ENCODE measurements at places on chromosomes 7 and 10.

DNA sequence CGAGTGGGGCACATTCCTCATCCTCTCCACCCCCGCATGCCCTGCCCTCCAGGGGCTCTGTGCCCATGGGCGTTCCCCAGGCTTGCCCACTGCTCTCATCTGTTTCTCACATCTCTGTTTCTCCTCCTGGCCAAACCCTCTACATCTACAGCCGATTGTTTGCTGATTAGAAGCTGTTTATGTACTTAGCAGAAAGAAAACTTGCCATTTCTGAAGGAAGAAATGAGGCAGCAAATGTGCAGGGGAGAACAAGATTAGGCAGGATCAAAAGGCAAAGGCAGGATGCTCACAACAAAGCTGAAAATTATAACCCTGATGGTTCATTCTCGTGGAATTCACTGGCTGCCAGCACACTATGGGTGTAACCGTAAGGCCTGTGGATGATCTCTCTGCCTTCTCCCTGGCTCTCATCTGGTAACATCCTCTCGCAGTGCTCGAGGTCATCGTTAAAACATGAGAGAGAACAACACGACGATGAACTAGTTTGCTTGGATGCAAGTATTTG lies 111.6 kb upstream of the KLF14 start:
- peak; percentile 66 for ATAC-seq

GRCh38 chr10:112227331-112227987 lies 43.9 kb upstream of the GPAM start:
- ATAC-seq, result no peak

DNA sequence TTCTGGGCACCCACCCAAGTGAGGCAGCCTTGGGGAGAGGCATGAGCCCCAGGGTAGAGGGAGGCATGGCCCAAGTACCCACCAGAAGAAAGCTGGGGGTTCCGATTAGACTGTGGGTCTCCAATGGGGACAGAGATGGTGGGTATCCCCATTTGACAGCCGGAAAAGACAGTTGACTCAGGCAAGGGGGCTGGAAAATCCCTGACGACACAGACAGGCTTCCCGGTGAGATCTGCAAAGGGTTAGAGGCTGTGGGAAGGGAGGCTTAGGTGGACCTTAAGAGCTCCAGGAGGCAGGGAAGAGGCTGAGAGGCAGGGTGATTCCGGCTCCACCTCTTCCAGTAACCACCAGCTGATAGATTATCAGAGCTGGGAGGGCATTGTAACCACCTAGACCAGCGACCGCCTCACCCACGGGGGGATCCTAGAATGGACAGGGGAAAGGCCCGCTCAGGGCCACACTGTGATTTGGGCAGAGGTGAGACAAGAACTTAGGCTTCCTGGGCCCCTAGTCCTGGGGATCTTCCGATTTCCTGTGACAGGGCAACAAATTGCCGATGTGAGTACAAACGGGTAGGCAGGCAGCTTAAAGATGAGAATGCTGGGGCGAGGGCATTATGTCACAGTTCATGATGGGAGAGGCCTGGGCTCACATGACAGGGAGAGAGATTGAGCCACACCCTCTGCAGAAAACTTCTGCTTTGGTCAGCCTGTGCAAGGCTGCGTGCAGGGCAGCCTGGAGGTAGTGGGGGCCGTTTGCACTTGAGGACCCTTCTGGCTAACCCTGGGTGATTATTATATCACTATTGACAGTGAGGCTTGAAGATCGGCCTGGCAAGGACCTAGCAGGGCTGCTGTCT lies 5.4 kb downstream of the TBATA start:
- ATAC-seq, result peak; percentile 67

DNA sequence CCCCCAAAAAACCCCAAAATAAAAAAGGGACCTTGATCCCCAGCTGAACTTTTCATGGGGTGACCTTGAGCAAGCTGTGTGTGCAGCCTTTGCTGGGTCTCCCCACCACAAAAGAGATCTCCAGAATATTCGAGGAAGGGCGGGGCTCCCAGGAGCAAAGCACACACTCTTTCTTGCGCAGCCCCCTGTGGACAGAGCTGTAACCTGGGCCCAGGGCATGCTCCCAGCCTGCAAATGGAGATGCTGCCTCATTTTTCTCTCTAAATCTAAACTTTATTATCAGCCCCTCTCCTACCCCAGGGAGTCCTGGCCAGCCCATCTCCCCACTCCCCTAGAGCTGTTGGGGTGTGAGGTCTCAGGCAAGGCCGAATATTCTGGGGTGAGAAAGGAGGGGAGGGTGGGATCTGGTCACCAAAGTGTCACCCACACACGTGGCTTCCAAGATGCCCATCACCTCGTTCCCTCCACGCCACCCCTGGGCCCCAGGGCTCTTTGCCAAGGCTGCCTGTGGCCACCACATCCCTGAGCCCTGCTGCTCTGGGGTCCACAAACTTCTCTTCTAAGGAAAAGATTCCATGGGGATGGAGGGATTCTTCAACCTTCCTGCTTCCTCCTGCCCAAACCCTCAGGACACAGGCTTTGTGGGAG lies 1.7 kb upstream of the CALML3 start:
- ATAC-seq, result no peak

GRCh38 chr10:508726-509125 lies 180.7 kb downstream of the DIP2C start:
- ATAC-seq, result no peak

DNA sequence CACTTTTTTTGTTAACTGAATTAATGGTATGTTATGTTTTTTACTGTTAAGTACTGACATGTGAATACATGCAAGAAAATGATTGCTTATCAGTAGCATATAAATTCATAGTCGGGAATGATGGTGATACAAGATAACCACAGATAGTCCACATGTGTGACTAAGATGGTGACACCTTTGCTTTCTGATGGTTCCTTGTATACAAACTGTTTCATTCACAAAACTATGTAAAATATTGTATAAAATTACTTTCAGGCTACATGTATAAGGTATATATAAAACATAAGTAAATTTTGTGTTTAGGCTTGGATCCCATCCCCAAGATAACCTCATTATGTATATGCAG lies 10.0 kb downstream of the CISD1 start:
- no peak for ATAC-seq

DNA sequence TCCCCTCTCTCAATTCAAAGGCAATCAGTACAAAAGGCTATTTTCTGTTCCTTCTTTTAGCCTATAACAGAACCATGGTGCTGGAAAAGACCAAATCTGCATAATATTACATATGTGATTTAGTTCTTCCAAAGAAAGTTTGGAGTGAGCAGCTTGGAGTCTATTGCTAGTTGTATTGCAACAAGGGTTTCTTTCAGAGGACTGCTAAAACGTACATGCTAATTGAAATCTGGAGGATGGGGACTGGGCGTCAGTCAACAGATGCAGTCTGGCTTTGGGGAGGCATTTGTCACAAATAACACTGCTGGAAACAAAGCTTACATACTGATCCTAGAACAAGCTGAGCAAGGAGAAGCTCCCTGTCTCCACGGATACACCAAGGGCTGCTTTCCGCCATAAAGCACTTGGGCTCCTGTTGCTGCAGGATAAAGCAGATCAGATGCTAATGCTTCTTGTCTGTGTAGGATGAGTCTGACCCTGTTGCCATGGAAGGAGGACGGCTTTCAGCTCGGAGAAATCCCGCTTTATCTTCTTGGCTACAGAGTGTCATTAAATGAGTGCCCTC lies 883.5 kb downstream of the SORCS1 start:
- no peak for ATAC-seq

GRCh38 chr7:73703757-73704639 lies 15.5 kb downstream of the STX1A start:
- peak; percentile 19 for ATAC-seq

DNA sequence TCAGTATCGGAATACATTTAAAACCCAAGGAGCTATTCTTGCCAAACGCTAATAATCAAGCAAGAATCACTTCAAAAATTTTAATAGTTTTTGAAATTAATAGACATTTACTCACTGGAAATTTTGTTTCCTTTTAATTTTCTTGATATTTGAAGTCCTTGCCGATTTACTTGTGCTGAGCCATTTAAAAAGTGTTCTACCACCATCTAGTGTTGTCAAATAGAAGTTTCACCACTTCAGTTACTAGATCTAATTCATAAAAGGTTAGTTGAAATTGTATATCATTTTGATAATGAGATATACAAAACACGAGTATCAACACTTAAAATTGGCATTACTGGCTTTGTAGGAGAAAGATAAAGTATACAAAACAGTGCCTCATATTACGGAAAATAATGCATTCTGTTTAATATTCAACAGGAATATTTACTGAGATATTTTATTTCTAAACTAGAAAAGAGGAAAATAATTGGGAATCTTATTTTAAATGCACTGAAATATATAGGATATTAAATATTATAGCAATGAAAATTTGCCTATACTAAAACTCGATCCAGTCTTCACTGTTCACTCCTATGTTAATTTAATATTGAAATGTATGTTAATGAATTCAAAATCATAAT lies 664.8 kb upstream of the SEMA3D start:
- no peak for ATAC-seq

DNA sequence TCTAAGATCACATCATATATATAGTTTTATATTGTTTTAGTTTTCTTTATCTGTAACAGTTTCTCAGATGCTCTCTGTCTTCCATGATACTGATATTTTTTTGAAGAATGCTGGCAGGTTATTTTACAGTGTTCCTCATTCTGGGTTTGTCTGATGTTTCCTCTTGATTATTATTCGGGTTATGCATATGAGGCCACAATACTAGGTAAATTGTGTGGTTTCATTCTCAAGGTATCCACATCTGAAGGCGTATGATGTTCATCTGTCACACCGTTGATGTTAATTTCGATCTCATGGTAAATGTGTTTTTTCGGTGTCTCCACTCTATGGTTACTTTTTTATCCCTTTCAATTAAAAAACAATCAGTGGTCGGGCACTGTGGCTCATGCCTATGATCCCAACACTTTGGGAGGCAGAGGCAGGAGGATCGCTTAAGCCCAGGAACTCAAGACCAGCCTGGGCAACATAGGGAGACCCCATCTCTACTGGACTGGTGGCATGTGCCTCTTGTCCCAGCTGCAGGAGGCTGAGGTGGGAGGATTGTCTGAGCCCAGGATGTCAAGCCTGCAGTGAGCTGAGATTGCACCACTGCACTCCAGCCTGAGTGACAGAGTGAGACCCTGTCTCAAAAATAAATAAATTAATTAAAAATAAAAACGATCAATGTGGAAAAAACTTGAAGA lies 108.9 kb downstream of the TPST1 start:
- ATAC-seq, result no peak

DNA sequence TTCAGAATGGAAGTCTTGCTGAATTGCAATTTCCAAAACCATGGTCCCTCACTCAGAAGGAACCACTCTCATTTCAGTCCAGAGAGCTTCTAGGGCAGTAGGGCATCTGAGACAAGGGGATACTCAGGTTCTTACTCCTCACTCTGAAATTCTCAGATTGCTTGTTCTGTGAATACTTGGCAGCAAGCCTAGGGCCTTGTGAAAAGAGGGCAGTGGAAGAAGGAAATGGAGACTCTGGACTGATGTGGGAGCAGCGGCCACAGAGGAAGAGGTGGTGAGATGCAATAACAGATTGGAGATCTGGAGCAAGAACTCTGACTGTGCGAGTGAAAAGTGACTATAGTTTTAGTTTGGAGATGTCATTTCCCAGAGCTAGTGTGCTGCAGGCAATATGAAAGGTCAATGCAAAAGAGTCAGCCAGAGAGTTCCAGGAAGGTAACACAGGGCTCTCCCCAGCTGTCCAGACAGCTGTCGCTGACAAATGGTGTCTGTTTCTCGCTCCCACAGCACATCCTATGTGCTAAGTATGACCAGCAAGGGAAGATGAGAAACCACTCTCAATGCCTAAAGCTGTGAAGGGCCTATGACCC lies 291.6 kb upstream of the KIAA1217 start:
- no peak for ATAC-seq

DNA sequence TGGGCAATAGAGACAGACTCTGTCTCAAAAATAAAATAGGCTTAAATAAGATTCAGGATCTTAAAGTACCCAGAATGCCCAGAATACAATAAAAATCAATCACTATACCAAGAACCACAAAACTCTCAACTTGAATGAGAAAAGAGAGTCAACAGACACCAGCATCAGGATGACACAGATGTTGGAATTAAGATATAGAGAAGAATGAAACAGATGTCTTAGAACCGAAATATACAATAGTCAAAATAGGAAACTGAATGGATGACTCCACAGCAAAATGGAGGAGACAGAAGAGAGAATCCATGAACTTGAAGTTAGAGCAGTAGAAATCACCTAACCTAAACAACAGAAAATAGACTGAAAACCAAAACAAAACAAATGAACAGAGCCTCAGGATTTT lies 29.6 kb downstream of the POR start:
- ATAC-seq, result no peak

- peak; percentile 14 for ATAC-seq
Observed at GRCh38 chr10:44384601-44385025, 284 bp downstream of the CXCL12 start.

GRCh38 chr7:113394856-113395255 lies 276.5 kb upstream of the SMIM30 start:
- ATAC-seq, result no peak

GRCh38 chr7:6121141-6121540 lies 90.0 kb downstream of the ANKRD61 start:
- ATAC-seq, result no peak

DNA sequence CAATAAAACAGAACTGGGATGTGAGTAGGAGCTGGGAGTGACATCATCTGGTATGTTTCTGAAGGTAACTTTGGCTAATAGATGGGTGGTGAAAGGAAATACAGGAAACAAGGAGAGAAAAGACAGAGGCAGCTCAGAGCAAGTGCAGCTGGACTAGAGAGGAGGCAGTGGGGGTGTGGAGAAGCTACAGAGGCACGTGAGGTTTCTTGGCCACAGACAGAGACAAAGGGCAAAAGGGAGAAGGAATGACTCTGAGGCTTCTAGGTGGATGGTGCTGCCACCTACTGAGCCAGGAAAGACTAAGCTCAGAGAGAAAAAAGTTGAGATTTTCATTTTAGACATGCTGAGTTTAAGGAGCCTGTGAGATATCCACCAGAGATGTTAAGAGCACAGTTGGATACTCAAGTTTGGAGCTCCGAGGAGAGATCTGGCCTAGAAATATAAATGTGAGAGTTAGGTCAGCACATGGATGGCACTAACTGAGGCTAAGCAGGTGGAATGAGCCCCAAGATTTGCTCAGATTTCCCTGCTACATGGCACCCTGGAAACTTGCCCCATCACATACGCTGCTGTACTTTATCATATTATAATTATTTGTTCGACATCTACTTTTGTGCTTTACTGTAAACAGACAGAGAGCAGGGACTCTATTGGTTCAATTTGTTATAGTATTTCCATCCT lies 293.0 kb upstream of the IMMP2L start:
- ATAC-seq, result peak; percentile 77

DNA sequence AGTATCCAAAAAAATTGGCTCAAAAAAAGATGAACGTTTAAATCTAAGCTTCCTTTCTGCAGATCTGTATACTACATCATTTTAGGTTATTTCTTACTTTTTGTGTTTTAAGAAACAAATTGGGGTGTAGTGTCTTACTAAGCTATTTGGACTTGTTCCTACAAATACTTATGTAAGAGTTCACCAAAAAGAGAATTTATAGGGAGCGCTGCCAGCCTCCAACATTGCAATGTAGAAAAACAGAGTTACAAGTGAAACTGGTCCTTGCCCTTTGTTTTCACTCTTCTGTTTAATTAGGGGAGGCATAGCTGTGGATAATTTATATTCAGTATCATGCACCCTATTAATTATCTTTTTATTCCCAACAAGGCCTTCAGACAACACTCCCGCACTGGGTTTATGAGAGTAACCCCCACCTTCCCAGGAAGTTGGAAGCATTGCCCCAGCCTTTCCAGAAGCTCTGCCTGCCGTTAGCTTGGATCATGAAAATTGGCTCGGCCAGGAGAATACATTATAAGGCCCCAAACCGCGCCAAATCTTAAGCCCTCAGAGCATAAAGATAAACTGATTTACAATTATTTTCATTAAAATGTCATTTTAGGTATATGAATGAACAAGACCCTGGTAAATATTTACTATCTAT lies 261.8 kb upstream of the KLF6 start:
- ATAC-seq, result no peak

- no peak for ATAC-seq
Observed at GRCh38 chr7:2488272-2488645, 12.1 kb upstream of the GRIFIN start.

All from esophagus mucosa (tissue), 1 donor.